T-helper 1 cell (primary cell): ENCODE measurements at places on chromosomes 11 and 22.

DNA sequence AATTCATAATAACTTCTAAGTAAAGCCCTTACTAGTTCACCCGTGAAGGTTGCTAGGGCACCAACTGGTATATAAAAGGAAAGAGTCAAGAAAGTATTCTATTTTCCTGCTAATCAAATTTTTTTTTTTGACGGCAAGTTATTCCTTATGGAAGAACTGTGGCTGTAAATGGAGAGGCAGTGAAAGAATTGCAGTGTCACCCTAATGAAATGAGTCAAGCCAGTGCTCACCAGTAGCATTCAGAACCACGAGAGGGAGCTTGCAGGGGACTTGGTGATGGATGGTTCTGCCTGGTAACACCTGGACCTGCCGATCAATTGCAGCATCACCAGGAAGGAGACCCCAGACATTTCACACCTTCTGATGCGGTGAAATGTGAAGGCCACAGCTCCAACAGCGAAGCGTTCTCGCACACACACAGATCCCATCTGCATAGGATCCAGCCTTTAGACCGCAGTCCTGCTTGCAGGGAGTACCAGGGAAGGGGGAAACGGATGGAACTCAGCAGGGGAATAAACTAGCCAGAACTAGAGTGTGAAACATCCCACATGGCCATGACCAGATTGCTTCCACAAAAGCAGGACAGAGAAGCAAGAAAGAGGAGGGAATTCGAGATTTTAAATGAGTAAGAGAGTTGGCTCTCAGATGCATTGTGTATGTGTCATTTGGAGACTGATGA, 326.2 kb downstream of the TBC1D22A start:
- DNase-seq = no peak

DNA sequence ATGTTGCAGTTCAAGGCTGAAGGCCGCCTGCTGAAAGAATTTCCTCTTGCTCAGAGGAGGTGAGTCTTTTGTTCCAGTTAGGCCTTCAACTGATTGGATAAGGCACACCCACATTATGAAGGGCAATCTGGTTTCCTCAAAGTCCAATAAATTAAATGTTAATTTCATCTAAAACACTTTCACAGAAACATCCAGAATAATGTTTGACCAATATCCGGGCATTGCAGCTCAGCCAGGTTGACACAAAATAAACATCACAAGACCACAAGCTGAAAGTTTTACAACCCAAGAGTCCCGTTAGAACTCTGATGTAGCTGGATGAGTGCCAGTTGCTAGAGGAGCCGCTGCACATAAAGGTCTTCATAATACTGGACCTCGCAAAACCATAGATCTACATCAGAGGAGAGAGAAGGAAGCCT, 64.9 kb upstream of the EED start:
- DNase-seq = no peak

DNA sequence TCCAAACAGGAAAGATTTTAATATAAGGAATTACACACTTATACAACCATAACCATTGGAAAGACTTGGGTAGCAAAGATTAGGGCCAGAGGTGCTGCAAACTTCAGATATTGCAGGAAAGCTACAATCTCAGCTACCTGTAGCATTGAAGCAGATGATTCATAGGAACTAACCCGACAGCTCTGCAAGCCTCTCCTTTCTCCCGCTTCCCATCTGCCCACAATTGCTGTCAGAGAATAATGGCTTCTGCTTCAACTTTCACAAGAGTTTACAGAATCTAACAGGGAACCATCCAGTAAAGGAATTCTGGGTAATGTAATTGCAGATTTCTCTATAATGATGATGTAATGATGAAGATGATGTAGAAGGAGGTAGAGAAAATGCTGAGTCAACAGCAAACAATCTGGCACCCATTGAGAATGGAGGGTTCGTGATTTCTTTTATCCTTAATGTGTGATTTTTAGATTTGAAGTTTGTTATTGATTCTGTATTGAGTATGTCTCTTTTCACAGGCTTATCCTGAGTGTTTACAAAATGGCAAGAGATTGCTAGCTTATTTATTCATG, 70.8 kb upstream of the USP47 start:
- DNase-seq = no peak

- DNase-seq = no peak
Observed at GRCh38 chr22:21022955-21023614, 8.1 kb downstream of the P2RX6 start.

GRCh38 chr22:37804352-37804880, 3.3 kb upstream of the GCAT start:
- DNase-seq = no peak
